ENCODE measurements at places on chromosomes 11 and 22. TPM values are rescaled to one million over a fixed set of nuclear protein-coding genes. Genes with fewer than 3 reads are reported as not detected.

GRCh38 chr11:44972746-44973435 is 22.2 kb upstream of the TP53I11 start:
- no peak for DNase-seq

DNA sequence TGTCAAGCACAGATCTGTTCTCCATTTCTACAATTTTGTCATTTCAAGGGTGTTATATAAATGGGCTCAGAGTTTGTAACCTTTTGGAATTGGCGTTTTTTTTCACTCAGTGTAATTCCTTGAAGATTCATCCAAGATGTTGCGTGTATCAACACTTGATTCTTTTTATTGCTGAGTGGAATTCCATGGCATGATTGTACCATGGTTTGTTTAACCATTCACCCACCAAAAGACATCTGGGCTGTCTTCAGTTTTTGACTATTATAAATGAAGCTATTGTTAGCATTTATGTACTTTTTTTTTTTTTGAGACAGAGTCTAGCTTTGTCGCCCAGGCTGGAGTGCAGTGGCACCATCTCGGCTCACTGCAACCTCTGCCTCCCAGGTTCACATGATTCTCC is 2.9 kb downstream of the OOSP1 start:
- DNase-seq = no peak

DNA sequence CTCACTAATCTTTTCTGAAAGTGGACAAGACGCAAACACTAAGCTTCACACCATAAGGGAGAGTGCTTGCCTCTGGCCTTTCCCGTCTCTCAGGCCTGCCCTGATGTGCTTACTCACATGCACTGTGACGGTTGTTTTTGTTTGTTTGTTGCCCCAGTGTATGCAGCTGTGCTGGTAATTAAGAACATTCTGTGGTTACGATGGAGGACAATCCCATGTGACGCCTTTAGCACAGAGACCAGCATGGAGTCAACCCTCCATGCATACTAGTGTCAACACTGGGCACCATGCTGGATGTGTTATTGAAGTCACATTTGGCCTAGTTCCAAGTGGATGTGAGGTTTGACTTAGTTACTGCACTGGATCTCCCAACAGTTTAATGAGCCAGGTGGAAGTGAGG is 27.8 kb upstream of the CDON start:
- DNase-seq = no peak

GRCh38 chr22:38941488-38941987 is 15.9 kb upstream of the APOBEC3A start:
- no peak for DNase-seq

- peak; percentile 52 for DNase-seq
These were observed 47.2 kb upstream of the ADA2 start for GRCh38 chr22:17266251-17266971.

DNA sequence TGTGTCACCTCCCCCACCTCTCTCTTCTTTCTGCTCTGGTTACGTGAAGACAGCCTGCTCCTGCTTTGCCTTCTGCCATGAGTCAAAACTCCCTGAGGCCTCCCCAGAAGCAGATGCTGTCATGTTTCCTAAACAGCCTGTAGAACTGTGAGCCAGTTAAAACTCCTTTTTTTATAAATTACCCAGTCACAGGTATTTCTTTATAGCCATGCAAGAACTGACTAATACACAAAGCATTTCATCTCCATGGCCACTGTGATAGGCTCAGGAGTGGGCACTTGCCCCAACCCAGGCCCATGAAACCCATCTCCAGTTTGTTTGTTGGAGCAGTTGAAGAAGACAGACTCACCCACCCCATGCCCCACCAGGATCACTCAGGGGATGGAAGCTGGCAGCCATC is 253.3 kb upstream of the ISX start:
- DNase-seq = no peak

GRCh38 chr11:102521121-102521520 is 9.4 kb downstream of the MMP7 start:
- no peak for DNase-seq

GRCh38 chr22:17808693-17809403 is 34.6 kb upstream of the BID start:
- no peak for DNase-seq

- no peak for DNase-seq
These were observed 169.0 kb downstream of the BUD13 start for GRCh38 chr11:116603728-116604323.

- no peak for DNase-seq
These were observed at the start of gene SLC5A1 for GRCh38 chr22:32042924-32043323. Gene SLC5A1, plus strand, starts transcription at chr22:32043261. Its CDS starts 21 bp downstream, at chr22:32043282.

DNA sequence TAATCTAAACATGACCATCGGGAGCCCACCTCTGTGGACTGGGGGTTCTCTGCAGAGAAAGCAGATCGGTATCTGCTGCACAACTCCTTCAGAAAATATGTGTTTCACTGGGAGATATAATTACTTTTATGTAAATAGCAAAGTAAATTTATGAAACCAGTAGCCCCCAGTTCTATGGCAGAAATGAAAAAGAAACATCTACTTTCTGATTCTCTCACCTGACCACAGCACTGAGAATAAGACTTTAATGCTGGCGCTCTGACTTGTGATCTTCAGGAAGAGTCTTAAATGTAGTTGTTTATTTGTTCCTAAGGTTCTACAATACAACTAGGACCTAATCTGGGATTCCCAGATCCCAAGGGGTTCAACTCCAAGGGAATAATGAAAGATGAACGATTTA is 518.0 kb downstream of the DLG2 start:
- DNase-seq = no peak

GRCh38 chr11:88353386-88353785 is 15.8 kb upstream of the CTSC start:
- DNase-seq = no peak

DNA sequence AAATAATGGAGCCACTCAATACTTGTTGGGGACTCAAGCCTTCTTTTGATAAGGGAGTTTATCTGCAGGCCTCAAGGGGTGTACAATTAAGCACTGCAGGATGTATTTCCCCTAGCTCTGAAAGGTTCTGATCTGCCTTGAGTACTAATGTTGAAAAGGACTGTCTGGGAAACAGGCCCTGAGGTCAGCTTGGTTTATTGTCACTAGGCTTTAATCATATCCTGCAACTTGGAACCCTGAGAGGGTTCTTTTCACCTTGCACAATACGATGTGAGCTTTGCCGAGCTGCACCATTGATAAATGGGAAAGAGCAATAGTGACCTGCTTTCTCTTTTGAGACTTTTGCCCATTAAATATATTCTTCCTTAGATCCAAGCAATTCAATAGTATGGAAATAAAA is 31.6 kb upstream of the HORMAD2 start:
- no peak for DNase-seq

GRCh38 chr11:23403210-23404185 is 543.2 kb upstream of the CCDC179 start:
- no peak for DNase-seq

DNA sequence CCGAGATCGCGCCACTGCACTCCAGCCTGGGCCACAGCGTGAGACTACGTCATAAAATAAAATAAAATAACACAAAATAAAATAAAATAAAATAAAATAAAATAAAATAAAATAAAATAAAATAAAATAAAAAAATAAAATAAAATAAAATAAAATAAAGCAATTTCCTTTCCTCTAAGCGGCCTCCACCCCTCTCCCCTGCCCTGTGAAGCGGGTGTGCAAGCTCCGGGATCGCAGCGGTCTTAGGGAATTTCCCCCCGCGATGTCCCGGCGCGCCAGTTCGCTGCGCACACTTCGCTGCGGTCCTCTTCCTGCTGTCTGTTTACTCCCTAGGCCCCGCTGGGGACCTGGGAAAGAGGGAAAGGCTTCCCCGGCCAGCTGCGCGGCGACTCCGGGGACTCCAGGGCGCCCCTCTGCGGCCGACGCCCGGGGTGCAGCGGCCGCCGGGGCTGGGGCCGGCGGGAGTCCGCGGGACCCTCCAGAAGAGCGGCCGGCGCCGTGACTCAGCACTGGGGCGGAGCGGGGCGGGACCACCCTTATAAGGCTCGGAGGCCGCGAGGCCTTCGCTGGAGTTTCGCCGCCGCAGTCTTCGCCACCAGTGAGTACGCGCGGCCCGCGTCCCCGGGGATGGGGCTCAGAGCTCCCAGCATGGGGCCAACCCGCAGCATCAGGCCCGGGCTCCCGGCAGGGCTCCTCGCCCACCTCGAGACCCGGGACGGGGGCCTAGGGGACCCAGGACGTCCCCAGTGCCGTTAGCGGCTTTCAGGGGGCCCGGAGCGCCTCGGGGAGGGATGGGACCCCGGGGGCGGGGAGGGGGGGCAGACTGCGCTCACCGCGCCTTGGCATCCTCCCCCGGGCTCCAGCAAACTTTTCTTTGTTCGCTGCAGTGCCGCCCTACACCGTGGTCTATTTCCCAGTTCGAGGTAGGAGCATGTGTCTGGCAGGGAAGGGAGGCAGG is at the start of gene GSTP1:
Gene GSTP1, plus strand, starts transcription at position 566 of the 958 bp plus-strand sequence. Its CDS starts 32 bp downstream, at position 598.
- peak; percentile 98 for DNase-seq

DNA sequence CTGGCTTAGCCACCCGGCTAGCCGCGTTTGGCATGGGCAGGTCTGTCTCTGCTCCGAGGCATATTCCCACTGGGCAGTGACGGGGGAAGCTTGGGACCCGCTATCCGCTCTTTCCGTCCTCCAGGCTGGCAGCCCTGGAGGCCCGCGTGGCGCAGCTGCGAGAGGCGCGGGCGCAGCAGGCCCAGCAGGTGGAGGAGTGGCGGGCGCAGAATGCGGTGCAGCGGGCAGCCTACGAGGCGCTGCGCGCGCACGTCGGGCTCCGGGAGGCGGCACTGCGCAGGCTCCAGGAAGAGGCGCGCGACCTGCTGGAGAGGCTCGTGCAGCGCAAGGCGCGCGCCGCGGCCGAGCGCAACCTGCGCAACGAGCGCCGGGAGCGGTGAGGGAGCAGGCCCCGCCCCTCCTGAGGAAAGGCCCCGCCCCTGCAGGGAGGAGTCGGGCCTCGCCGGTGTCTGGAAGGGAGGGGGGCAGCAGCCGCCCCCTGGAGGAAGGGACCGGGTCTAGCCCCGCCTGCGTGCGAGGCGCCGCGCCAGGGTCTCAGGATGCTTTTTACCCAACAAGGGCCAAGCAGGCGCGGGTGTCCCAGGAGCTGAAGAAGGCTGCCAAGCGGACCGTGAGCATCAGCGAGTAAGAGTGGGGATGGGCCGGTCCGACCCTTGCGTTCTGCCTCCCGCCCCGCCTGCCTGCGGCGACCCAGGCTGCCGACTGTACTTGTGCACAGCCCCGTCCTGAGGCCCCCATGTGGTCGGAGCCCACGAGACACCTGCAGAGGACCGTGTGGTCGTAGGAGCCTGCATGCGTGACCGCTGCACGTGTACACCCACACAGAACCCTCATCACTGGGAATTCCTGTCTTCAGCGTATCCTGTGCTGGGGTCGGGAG is 7.9 kb downstream of the ATG16L2 start:
- DNase-seq = peak; percentile 96

- peak; percentile 45 for DNase-seq
These were observed 397.7 kb downstream of the TBC1D22A start for GRCh38 chr22:47160141-47160541.

- peak; percentile 97 for DNase-seq
These were observed at the start of gene ADSL for GRCh38 chr22:40346185-40347118. Gene ADSL, plus strand, starts transcription at chr22:40346500. Its CDS starts 59 bp downstream, at chr22:40346559.

DNA sequence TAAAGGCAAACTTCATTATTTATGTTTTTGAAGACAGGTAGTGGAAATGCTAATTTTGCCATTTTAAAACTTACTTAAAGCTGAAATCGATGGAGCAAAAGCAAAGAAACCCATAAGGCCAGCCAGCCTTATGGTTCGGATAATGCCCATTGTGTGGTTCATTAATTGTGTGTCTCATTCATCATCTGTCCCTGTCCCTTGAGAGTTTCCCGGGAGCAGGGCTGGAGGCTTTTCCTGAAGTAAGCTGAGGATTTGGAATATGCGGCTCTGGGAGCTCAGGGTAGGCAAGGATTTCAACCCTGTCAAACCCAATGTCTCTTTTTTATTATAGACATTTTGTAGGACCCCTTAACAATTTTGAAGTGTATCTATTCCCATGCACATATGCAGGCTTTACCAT is 790.0 kb upstream of the KIRREL3 start:
- DNase-seq = no peak

GRCh38 chr22:43897751-43898261 is 6.0 kb upstream of the PNPLA5 start:
- no peak for DNase-seq

- DNase-seq = no peak
These were observed 19.9 kb upstream of the TEF start for GRCh38 chr22:41361716-41362310.

- no peak for DNase-seq
These were observed 737 bp downstream of the PPP2R1B start for GRCh38 chr11:111765320-111765983.

GRCh38 chr22:28183078-28183860 is 264.2 kb upstream of the PITPNB start:
- no peak for DNase-seq

- no peak for DNase-seq
These were observed 14.5 kb downstream of the CLMP start for GRCh38 chr11:123180574-123180973.

NCAM1 gene
- total RNA-seq = 10.2 TPM

CARD18 gene
- not detected for total RNA-seq

GLYATL1 gene
- not detected for total RNA-seq

CYP2D6 gene
- total RNA-seq = 1.0 TPM

NPTXR gene
- total RNA-seq = 16.5 TPM

CRYAB gene
- total RNA-seq = 323 TPM

PKNOX2 gene
- 7.7 TPM for total RNA-seq

APOL4 gene
- 7.0 TPM for total RNA-seq

CHCHD10 gene
- total RNA-seq = 41.9 TPM

NUMA1 gene
- total RNA-seq = 150 TPM

LIF gene
- 6.6 TPM for total RNA-seq

MYOD1 gene
- total RNA-seq = not detected

BDNF gene
- total RNA-seq = 6.2 TPM

IL18 gene
- 11.1 TPM for total RNA-seq

BTG4 gene
- total RNA-seq = not detected

Data from aorta (tissue), 5 donors.